Stimulated activated CD8-positive, alpha-beta memory T cell treated with anti-CD3 and anti-CD28 coated beads, Interleukin-7, amount 100 ng/mL, for 1 hour (primary cell): ENCODE measurements at places on chromosomes 6 and 20.
A peak's percentile ranks its signal among the peaks of the same experiment; 100 is the strongest.

DNA sequence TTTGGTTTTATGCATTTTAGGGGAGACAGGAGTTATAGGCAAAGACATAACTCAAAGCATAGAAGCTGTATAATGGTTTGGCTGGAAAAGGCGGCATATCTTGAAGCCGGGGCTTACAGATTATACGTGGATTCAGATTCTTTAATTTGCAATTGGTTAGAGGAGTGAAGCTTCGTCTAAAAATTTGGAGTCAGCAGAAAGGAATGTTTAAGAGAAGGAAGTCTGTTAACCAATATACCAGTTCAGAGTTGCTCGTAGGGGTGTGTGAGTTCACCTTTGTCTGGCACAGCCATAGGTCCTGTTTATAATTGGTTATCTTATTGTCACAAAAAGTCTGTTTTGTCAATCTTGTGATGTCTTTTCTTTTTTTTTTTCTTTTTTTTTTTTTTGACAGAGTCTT is 8.9 kb downstream of the ARHGAP40 start:
- DNase-seq = no peak

- peak; percentile 54 for DNase-seq
Observed at GRCh38 chr20:32972181-32973076, 31.8 kb downstream of the SUN5 start.

GRCh38 chr6:4888841-4889240 is 112.6 kb downstream of the CDYL start:
- DNase-seq = no peak

DNA sequence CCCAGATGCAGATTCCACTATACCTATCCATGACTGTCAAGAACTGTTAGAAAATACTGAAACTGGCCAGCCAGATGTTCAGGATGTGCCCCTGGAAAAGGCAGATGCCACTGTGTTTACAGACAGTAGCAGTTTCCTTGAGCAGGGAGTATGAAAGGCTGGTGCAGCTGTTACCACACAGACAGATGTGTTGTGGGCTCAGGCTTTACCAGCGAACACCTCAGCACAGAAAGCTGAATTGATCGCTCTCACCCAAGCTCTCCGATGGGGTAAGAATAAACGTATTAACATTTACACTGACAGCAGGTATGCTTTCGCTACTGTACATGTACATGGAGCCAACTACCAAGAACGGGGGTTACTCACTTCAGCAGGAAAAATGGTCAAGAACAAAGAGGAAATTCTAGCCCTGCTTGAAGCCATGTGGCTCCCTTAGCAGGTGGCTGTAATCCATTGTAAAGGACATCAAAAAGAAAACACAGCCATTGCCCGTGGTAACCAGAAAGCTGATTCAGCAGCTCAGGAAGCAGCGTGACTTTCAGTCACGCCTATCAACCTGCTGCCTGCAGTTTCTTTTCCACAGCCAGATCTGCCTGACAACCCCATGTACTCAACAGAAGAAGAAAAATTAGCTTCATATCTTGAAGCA is 459.7 kb upstream of the HTR1E start:
- no peak for DNase-seq
